ENCODE measurements at places on chromosomes 2 and 18.

DNA sequence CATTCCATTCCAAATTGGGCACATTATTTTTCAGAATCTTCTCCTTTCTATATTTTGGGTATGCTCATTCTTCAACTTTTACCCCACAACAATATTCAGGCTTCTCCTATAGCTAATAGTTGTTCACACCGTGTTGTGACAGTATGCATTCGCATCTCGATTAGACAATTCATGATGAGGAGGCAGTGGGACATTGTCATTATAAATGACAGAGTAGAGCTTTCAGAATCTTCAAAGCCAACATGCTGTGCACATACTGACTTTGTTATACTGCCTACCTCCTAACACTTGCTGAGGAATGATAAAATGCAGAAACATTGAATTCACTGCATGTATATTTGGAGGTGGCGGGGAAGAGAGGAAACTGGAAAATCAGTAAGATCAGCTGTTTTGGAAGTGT, 714.2 kb downstream of the SUCLG1 start:
- DNase-seq: no peak

- no peak for DNase-seq
Observed at GRCh38 chr18:3121259-3121658, 98.5 kb downstream of the MYOM1 start.

GRCh38 chr2:69578198-69578540, 65.4 kb downstream of the AAK1 start:
- no peak for DNase-seq

DNA sequence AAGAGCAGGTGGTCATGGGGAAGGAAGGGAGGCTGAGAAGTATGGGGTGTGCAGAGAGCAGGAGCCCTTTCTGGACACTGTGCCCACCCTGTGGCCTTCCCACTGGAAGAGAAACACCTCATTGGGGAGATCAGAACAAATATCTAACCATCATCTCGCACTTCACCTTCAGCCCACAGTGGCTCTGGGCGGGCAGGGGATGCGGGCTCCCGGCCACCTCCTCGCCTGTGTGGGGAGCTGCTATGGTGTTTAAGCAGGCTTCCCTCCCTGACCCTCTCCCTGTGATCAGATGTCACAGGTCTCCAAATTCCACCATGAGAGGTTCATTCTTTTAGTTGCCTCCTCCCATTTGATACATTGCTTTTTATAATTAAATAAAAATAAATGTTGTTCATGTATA, 5.0 kb downstream of the FBLN7 start:
- no peak for DNase-seq

- no peak for DNase-seq
Observed at GRCh38 chr2:198775737-198776136, 682.0 kb downstream of the SATB2 start.

DNA sequence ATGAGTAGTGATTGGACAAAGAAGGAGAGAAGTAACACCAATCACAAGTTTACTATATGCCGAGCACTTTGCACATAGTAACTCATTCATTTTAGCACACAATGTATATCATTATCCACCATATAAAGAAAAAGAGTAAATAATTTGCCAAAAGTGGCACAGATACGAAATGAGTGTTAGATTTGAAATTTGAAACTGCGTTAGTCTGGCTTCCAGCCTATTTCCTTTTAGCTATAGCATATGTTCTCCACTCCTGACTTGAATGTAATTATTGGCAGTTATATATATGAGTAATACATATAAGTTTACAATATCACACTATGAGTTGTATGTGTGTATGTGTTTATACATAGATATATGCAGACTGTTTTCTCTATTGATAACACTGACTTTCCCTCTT, 98.6 kb downstream of the NOL4 start:
- no peak for DNase-seq

DNA sequence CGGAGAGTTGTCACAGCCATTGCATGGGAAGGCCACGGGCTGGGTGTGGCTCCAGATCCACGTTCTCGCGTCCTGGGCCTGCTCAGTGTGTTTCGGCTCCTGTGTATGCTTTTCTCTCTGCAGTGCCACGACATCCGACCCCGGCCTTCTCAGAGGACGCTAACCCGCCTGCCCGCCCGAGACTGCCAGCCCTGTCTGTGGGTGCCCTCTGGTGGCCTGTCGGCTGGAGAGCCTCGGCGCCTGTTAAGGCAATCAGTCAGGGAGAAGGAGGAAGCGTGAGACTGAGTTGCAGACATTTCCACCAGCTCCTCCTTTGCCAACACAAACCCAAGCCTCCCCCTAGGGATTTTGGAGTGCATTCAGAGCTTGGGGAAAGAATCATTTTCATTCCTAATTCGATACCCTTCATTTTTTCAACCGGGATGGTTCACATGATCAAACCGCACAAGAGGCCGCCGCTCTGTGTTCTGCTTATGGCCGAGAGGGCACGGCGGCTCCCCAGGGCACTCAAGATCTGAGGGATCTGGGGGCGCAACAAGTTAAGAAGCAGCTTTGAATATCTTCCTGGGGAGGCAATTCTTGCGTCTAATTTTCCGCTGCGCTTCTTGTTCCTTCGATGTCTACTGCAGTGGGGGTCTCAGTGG, 37.5 kb upstream of the ZBTB7C start:
- DNase-seq: peak; percentile 61

DNA sequence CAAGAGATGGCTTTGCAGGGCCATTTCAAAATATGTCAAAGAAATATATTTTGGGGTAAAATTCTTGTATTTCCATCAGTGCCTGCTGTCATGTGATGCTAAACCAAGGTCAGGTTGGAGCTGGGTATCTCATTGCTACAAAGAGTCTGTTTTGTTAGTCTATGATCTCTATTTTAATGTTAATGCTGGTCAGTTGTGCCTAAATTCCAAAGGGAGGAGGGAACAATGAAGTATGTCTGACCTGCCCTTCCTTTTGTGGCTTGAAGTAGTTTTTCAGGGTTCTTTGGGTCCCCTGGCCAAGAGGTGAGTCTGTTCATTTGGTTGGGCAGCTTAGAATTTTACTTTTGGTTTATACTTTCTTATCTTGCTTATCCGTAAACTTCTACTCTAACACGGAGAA, 61.6 kb upstream of the DYNAP start:
- DNase-seq: no peak

DNA sequence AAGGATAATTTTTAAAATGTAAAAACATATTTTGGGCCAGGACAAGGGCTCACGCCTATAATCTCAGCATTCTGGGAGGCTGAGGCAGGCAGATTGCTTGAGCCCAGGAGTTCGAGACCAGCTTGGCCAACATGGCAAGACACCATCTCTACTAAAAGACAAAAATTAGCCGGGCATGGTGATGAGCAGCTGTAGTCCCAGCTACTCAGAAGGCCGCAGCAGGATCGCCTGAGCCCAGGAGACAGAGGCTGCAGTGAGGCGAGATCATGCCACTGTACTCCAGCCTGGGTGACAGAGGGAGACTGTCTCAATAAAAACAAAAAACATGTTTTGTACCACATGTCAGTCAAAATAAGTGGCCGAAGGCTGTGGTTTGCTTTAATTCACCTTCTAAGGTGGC, 122.5 kb downstream of the HDAC4 start:
- no peak for DNase-seq

DNA sequence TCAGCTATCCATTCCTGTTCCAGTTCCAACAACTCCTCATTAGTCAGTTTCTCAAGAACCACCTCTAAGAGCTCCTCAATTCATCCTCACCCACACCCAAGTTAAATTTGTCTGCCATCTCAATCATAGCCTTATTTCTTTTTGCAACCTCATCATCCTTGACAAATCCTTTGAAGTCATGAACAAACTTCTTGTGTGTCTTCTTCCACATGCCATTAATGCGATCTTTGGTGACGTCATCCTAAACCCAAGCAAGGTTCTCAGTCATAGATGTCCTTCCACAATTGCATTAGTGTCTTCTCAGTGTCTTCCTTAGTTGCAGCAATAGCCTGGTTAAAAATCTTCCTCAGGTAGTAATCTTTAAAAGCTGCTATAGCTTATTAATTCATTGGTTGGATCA, 71.2 kb upstream of the FSIP2 start:
- DNase-seq: no peak

DNA sequence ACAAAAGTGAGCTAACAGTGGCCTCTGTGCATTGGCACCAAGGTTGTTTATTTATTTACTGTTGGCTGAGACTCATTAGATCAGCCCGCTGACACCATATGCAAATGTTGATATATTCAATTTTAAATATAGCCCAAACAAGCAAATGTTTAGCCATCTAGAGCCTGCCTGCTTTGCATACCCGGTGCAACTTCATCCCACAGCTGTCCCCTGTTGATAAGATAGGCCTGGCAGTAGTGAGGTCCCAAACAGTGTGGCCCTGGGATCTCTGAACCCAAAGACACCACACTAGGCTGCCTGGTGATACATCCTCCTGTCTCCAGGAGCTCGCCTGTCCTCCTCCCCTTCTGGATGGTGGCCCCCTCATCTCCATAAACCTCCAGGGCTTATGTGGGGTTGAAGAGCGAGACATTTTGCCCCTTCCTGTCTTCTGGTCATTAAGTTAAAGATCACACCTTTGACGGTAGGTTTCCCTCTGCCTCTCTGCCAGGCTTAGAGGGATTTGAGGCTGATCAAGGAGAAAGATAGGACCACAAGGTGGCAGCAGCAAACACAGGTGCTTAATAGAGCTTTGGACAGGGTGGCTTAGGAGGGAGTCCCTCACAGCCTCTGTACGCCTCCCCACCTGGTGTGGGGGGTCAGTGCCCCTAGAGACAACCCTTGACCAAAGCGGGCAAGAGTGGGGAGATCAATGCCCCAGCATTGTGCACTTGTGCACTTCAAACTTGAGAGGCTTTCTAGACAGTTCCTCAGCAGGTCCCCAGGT, 23.7 kb upstream of the MYO5B start:
- no peak for DNase-seq

GRCh38 chr2:199602896-199603717, 145.4 kb upstream of the SATB2 start:
- no peak for DNase-seq

GRCh38 chr2:10398496-10398895, 49.6 kb downstream of the ODC1 start:
- no peak for DNase-seq

DNA sequence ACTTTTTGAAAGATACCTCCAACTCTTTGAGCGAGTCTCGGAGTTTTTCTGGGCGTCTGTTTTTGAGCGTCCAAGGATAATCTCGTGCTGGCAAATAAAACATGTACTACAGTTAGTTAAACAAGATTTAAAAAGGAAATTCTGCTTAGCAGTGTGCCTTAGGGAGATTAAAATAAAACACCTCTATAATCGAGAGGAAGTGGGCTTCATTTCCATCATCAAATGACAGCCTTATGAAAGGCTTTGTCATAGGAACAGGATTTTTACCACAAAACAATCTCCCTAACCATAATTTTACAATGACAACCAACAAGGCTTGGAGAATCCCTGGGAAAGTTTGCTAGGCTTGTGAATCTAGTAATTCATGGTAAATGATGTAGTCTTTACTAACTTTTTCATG, 103.4 kb downstream of the WDPCP start:
- DNase-seq: no peak

DNA sequence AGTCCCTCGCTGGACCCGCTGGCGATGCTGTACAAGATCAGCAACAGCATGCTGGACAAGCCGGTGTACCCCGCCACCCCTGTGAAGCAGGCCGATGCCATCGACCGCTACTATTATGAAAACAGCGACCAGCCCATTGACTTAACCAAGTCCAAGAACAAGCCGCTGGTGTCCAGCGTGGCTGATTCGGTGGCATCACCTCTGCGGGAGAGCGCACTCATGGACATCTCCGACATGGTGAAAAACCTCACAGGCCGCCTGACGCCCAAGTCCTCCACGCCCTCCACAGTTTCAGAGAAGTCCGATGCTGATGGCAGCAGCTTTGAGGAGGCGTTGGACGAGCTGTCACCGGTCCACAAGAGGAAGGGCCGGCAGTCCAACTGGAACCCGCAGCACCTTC, 77.1 kb downstream of the TSHZ1 start:
- DNase-seq: no peak

DNA sequence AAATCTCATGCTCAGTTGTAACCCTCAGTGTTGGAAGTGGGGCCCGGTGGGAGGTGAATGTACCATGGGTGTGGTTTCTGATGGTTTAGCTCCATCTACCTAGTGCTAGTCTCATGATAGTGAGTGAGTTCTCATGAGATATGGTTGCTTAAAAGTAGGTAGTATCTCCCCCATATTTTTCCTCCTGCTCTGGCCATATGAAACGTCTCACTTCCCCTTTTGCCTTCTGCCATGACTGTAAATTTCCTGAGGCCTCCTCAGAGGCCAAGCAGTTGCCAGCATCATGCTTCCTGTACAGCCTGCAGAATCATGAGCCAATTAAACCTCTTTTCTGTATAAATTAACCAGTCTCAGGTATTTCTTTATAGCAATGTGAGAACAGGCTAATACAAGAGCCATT, 62.8 kb upstream of the RNF152 start:
- DNase-seq: no peak

DNA sequence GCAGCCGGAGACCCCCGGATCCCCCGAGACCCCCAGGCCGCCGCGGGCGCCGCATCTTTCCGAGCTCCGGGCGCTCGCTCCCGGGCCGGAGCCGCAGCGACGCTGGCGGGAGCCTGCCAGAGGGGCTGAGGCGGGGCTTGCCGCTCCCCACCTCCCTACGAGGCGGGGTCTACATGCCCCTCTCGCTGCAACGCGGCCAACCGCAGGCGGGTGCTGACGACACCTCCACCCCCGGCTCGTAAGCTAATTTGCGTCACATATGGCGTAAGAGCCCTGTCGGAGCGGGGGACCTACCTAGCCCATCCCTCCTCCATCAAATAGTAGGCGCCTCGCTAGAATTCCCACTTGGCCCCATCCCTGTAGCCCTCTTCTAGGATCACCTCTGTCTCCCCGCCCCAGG, at the start of gene PTPRN:
TSS of gene PTPRN (minus strand) at position 124 of the 400 bp plus-strand sequence. CDS start at position 55, 69 bp downstream.
- DNase-seq: peak; percentile 88

DNA sequence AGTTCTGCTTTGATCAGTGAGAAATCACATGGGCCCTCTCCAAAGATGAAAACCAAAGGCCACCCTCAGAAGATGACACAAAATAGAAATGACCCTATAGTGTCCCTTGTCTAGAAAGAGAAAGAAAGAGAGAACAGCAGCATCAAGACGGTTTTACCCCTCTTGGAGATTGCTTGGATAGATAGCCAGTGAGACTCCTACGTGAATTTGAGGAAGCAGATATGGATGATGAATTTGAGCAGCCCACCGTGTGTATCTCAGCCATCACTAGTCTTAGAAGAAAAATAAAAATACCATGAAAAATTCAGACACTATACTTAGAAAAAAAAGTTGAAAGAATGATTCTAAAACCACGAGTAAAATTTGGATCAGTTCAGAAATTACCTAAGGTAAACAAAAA, 329.1 kb upstream of the CNTNAP5 start:
- DNase-seq: no peak

GRCh38 chr2:154591294-154591820, 107.1 kb upstream of the KCNJ3 start:
- no peak for DNase-seq
